Left lobe of liver (tissue), 2 donors: ENCODE measurements at places on chromosomes 3 and 15. TPM values are rescaled to one million over a fixed set of nuclear protein-coding genes. Genes with fewer than 3 reads are reported as not detected.

DNA sequence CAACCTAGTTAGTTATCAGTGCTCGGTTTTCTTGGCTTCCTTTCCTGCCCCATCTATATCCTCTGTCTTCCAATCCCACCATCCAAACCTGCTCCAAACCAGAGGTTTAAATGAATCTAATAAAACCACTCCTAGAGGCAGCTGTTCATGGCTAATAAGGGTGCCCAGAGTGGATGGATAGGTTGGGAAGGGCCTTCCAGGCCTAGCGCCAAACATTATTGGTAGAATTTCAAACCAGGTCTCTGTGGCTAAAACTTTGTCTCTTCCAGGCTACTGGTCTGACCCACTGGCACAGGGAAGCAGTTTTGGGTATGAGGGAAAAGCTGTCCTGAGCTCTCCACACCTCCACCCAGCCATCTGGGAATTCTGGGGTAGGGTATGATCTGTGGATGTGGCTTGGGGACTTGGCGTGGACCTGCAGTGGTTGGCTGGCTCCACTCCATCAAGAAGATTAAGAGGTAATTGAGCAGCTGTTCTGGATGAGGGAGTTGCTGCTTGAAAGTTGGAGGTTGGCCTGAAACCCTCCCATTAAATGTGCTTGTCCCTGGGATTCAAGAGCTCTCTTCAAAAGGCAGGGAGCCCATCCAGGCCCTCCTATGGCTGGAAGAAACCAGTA lies 29.3 kb upstream of the INSYN1 start:
- no peak for DNase-seq

The EPB42 gene
- 0.13 TPM for total RNA-seq

The SH3GL3 gene
- total RNA-seq, result not detected

DNA sequence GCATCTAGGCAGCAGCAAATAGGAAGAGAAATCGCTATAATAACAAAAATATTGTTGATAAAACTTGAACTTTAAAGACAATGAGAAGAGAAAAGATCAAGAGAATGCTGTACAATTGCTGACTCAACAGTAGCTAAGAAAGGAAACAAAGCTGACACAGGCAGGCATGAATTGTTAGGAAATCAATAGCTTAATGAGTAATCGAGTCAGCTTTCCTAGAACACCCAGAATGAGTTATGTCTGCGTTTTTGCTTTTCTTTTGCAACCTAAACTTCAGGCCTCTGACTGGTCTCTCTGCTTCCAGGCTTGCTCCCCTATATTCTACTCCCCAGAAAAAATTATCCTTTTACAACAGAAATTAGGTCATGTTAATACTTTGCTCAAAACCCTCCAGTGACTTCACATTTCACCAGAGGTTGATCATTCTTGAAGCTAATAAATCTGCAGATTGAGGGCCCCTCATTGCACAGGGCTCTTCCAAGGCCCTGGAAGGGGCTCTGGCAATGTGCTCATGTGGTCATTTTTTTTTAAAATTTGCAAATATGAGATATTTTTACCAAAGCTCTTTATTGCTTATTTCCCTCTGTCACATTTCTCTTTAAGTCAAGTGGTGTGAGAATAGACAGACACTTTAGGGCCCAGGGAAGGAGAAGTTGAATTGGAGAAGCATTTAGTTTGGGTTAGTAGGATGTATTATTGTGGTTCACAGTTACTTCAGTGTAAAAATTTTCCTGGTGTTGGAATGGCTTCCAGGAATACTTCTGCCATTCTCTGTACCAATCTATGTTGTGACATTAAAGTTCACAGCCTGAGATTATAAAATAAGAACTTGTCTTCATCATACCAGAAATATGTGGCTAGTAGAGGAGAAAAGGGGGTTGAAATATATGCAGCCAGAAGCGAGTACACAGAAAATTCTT lies 116.3 kb downstream of the TMCO5A start:
- no peak for DNase-seq

The GOLGA8T gene
- total RNA-seq, result 0.30 TPM

GRCh38 chr3:190064112-190064511 lies 56.6 kb downstream of the P3H2 start:
- no peak for DNase-seq
